Dermis blood vessel endothelial cell (primary cell): ENCODE measurements at places on chromosomes 1 and 21. TPM values are rescaled to one million over a fixed set of nuclear protein-coding genes. Genes with fewer than 3 reads are reported as not detected.

The TMED5 gene
- total RNA-seq = 55.8 and 66.9 TPM in 2 replicates

The SDHB gene
- total RNA-seq = 116 and 129 TPM in 2 replicates

The C1orf94 gene
- not detected in 2 replicates for total RNA-seq

The TDRD10 gene
- total RNA-seq = 5.3 and 6.0 TPM in 2 replicates

The ALX3 gene
- not detected in 2 replicates for total RNA-seq

The LINGO4 gene
- not detected in 2 replicates for total RNA-seq

The IGSF3 gene
- 24.8 and 29.4 TPM in 2 replicates for total RNA-seq

The VASH2 gene
- total RNA-seq = 0.17 and 0.19 TPM in 2 replicates

The TARBP1 gene
- 16.7 and 23.3 TPM in 2 replicates for total RNA-seq

The ELAPOR1 gene
- under 0.01 and 0.37 TPM in 2 replicates for total RNA-seq

The CHODL gene
- 0.14 TPM in 1 of 2 replicates, not detected in the other for total RNA-seq

The PHGDH gene
- 1.4 and 6.8 TPM in 2 replicates for total RNA-seq

The TTC22 gene
- total RNA-seq = 0.17 TPM in 1 of 2 replicates, not detected in the other

The CRYZ gene
- total RNA-seq = 33.3 and 33.4 TPM in 2 replicates

The AMPD1 gene
- total RNA-seq = not detected in 2 replicates

The AMY1C gene
- not detected in 2 replicates for total RNA-seq

The PIP5K1A gene
- total RNA-seq = 44.4 and 57.6 TPM in 2 replicates

The PPT1 gene
- total RNA-seq = 53.3 and 101 TPM in 2 replicates

The TXLNA gene
- 83.7 and 93.6 TPM in 2 replicates for total RNA-seq

The PRDX1 gene
- total RNA-seq = 698 and 775 TPM in 2 replicates

The RYR2 gene
- under 0.01 and 0.09 TPM in 2 replicates for total RNA-seq

The ITLN1 gene
- total RNA-seq = not detected in 2 replicates

The E2F2 gene
- total RNA-seq = 1.9 and 4.6 TPM in 2 replicates

The CLCNKB gene
- total RNA-seq = 0.34 TPM in 1 of 2 replicates, not detected in the other

The ZYG11A gene
- 0.17 and 1.2 TPM in 2 replicates for total RNA-seq

The THEM5 gene
- 0.17 TPM in 1 of 2 replicates, not detected in the other for total RNA-seq

The RGS4 gene
- total RNA-seq = 9.2 and 26.5 TPM in 2 replicates

The MIXL1 gene
- total RNA-seq = 0.05 TPM in 1 of 2 replicates, not detected in the other

The PCP4 gene
- not detected in 2 replicates for total RNA-seq

The FCAMR gene
- total RNA-seq = not detected in 2 replicates

The SHE gene
- 108 and 177 TPM in 2 replicates for total RNA-seq

The KLF17 gene
- not detected in 2 replicates for total RNA-seq

The OR6N1 gene
- total RNA-seq = not detected in 2 replicates

The SLC44A3 gene
- 2.9 and 3.0 TPM in 2 replicates for total RNA-seq

The CFAP141 gene
- total RNA-seq = not detected in 2 replicates

The SYNC gene
- total RNA-seq = 16.4 and 21.4 TPM in 2 replicates

The TRIM45 gene
- total RNA-seq = 0.84 and 1.7 TPM in 2 replicates

The RAP1GAP gene
- total RNA-seq = under 0.01 and 0.05 TPM in 2 replicates

The FAM78B gene
- 0.34 and 1.2 TPM in 2 replicates for total RNA-seq

The ZBTB8A gene
- 11.3 and 12.6 TPM in 2 replicates for total RNA-seq

The LCE6A gene
- not detected in 2 replicates for total RNA-seq
